Fibroblast of villous mesenchyme (primary cell): ENCODE measurements at places on chromosomes 4 and X. TPM values are rescaled to one million over a fixed set of nuclear protein-coding genes. Genes with fewer than 3 reads are reported as not detected.

The KLHL13 gene
- 0.97 and 1.3 TPM in 2 replicates for total RNA-seq

The GPC3 gene
- total RNA-seq: 0.32 TPM in 1 of 2 replicates, not detected in the other

The NDST3 gene
- total RNA-seq: under 0.01 and 0.32 TPM in 2 replicates

The LRCH2 gene
- 5.8 and 8.2 TPM in 2 replicates for total RNA-seq

The TXK gene
- total RNA-seq: 0.64 and 0.86 TPM in 2 replicates

The GLRA3 gene
- under 0.01 TPM in 1 of 2 replicates, not detected in the other for total RNA-seq

The VCX3A gene
- total RNA-seq: not detected in 2 replicates

The WNK3 gene
- total RNA-seq: 0.64 and 1.7 TPM in 2 replicates
